ENCODE measurements at places on chromosomes 12 and 14. TPM values are rescaled to one million over a fixed set of nuclear protein-coding genes. Genes with fewer than 3 reads are reported as not detected.

- DNase-seq = no peak
Observed at GRCh38 chr14:70947739-70948138, 40.5 kb downstream of the PCNX1 start.

DNA sequence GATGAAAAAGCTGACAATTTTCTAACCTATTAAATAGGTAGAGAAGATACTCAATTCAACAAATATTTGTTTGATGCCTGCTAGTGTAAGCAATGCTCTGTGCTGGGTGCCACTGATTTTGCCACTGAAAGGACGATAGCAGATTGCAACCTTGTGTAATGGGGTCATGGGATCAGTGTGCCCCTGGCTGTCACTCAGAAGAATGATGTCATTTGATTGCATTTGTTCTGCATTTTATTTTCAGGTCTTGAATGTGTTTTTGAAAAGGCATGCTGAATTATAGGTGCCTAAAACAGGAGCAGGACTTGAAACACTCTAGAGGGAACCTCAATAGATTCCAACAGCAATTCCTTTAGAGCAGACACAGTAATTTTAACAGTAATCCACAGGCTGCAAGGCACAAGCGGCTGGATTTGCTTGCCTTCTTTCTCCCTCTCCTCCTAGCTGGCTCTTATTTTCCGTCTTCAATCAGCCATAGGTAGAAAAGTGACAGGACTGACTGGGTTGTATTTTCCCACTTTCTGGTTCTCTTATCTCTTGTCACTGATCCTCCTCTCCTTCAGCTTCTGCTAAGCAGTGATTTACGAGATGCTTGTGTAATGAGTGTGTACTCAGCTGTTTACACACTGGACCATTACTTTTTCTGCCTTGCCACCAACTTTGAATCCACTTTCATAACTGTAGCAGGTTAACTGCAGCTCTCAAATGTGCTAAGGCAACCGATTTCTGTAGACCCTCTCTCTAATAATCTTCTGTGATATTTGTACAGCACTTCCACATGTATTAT, 4.1 kb downstream of the PLXNC1 start:
- DNase-seq = no peak

- DNase-seq = no peak
Observed at GRCh38 chr12:99332936-99333591, 314.5 kb upstream of the GARIN6 start.

GRCh38 chr14:72270147-72270727, 338.0 kb downstream of the RGS6 start:
- no peak for DNase-seq

DNA sequence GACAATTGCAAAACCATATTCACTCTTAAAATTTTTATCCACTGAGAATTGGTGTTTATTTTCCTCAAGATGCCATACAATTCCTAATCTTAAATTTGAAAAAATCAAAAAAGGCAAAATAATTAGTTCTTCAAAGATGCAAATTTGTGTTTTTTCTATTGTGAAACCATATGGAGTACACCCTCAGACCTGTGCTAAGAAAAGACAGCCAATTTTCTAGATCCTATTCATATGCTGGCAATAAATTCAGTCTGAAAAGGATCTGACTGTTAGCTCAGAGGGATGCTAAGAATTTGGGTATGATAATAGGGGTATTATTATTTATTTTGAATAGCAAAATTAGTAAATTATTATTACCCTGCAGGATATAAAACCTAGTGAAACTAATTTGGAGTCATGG, 476.9 kb upstream of the SYT1 start:
- no peak for DNase-seq

GRCh38 chr12:46371718-46372543, 642 bp downstream of the SLC38A2 start:
- DNase-seq = peak; percentile 85

DNA sequence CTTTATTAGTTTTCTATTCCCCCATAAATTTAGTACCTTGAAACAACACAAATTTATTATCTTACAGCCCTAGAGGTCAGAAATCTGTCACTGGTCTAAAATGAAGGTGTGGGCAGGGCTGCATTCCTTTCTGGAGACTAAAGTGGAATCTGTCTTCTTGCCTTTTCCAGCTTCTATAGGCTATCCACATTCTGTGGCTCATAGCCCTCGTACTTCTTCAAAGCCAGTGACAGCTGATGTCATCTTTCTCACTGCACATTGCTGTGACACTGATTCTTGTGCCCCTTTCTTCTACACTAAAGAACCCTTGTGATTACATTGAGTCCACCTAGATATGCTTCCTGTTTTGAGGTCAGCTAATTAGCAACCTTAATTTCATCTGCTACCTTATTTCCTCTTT, 23.2 kb upstream of the DCN start:
- no peak for DNase-seq

- no peak for DNase-seq
Observed at GRCh38 chr14:100241279-100241678, 2.3 kb downstream of the YY1 start.

DNA sequence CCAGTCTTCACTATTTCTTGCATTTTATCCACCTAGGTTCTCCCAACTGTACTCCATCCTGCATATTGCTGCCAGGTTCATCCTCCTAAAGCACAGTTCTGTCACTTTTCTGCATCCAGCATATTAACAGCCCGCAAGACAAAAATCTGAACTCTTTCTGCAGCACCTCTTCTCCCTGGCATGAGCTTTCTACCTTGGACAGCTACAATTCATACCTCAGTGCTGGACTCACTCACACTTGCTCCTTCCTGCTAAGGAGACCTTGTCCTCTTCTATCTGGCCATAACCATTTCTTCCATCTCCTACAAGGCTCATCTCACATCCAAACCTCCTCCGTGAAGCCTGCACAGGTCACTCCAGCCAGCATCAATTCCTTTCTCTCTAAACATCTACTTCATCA, 170.1 kb upstream of the GRIP1 start:
- DNase-seq = no peak

- DNase-seq = no peak
Observed at GRCh38 chr12:114671066-114671442, 12.9 kb downstream of the TBX3 start.

- DNase-seq = no peak
Observed at GRCh38 chr14:37232907-37233481, 35.3 kb downstream of the MIPOL1 start.

DNA sequence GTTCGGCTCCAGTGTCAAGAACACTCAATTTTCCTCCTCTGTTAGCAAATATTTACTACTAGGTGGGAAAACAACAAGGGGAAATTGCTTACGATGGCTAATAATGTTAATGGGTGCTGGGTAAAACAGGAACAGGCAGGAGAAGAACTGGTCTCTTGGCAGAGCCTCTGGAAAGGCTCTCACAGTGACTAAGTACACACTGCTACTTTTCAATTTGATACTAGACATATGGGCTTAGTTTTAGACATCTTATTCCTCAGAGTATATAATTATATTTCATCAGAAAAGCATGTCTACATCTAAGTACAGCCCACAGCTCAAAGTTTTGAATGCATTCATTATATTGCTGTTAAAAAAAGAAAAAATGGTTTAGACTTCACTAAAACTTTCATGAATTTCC, 65.4 kb upstream of the SAV1 start:
- DNase-seq = no peak

- no peak for DNase-seq
Observed at GRCh38 chr12:26537126-26537525, 295.9 kb downstream of the ITPR2 start.

DNA sequence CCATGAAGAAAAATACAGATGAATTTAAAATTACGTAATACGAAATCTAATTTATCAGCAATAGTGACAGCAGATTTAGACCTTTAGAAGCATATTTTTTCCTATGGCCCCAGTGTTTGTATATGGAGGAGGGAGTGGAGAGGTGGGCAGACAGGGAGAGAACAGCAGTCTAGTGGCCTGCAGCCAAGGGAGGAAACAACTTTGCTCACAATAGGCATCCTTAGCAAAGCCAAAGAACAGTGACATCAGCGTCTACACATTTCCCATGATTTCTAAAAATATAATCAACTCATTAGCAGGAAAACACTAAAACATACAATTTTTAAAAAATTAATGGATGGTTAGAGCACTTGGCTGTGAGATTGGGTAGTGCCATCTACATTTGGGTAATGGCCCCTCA, 622.6 kb upstream of the ATP2B1 start:
- peak; percentile 74 for DNase-seq

DNA sequence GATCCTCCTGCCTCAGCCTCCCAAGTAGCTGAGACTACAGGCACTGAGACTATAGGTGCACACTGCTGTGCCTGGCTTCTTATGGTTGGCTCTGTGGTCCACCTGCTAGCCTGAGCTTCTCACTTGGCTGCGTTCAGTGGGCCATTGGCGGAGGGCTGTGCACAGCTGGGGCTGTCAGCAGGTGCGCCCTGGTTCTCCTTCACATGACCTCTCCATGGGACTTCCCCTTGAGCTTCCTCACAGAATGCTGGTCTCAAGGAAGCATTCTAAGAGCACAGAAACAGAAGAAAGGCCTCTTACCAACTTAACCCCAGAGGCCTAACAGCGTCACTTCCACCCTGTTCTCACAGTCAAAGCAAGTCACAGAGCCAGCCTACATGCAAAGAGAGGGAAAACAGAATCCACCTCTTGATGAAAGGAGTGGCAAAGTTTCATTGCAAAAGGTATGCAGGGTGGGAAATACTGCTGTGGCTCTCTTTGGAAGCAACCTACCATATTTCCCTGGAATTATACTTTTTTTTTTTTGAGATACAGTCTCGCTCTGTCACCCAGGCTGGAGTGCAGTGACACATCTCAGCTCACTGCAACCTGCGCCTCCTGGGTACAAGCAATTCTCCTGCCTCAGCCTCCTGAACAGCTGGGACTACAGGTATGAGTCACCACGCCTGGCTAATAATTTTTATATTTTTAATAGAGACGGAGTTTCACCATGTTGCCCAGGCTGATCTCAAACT, 9.3 kb downstream of the RILPL2 start:
- no peak for DNase-seq

GRCh38 chr14:26427097-26427496, 170.7 kb downstream of the NOVA1 start:
- no peak for DNase-seq

DNA sequence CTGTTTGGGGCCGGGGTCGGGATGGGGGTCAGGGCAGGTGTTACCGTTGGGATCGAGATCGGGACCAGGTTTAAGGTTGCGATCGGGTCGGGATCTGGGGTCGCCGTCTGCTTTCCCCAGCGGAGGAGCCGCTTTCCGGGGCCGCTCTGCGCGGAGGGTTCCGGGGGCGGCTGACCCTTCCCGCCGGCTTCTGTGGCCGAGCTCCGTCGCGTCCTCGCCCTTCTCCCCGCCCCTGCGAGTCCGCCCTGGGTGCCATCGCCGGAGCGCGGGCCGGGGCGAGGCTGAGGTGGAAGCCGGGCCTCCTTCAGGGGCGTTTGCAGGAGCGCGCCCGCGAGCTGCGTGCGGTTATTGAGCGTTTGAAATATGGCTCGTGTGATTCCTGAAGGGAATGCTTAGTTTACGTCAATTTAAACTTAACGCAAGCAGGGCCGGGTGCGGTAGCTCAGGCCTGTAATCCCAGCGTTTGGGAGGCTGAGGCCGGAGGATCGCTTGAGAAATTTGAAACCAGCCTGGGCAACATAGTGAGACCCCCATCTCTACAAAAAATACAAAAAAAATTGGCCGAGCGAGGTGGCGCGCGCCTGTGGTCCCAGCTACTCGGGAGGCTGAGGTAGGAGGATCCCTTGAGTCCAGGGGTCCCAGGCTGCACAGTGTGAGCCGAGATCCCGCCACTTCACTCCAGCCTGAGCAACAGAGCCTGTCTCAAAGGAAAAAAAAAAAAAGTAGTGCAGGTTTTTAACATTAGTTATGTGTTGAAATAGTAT, 620 bp downstream of the PGAM5 start:
- DNase-seq = no peak

- no peak for DNase-seq
Observed at GRCh38 chr12:13223941-13224340, 27.4 kb downstream of the EMP1 start.

ASIC1 gene
- total RNA-seq = 0.30 TPM

LGMN gene
- total RNA-seq = 81.8 TPM

LHX5 gene
- not detected for total RNA-seq

ACSS3 gene
- total RNA-seq = 26.7 TPM

EMP1 gene
- total RNA-seq = 118 TPM

CRACR2A gene
- 2.3 TPM for total RNA-seq

CCDC177 gene
- total RNA-seq = not detected

GPR84 gene
- 0.22 TPM for total RNA-seq

PIWIL1 gene
- total RNA-seq = not detected

OR4K13 gene
- not detected for total RNA-seq

ZBTB25 gene
- 21.4 TPM for total RNA-seq

AQP2 gene
- total RNA-seq = not detected
